ENCODE measurements at places on chromosomes 2 and 18.

GRCh38 chr2:25598911-25599310 is 74.5 kb downstream of the DTNB start:
- DNase-seq, result no peak

GRCh38 chr18:26863921-26864497 is 1.5 kb downstream of the AQP4 start:
- no peak for DNase-seq

GRCh38 chr2:226661789-226662545 is 137.7 kb downstream of the IRS1 start:
- no peak for DNase-seq

- no peak for DNase-seq
Measured at GRCh38 chr18:48059455-48060010, 129.1 kb upstream of the SMAD2 start.

GRCh38 chr18:55510809-55511208 is 77.2 kb downstream of the TCF4 start:
- no peak for DNase-seq

DNA sequence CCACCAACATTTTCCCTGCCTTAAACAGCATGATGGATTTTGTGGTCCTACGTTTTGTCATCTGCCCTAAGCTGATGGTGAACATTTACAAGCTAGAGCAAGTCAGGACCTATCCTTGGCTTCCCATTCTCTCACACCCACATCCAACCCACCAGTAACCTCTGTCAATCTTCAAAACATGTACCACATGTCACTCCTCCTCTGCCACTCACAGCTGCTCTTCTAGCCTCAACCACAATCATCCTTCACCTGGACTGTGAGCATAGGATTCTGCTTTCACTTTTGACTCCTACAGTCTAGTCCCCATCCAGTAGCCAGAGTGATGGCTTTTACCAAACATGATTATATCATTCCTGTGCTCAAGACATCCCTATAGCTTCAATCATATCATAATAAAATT is 279.8 kb upstream of the DLGAP1 start:
- no peak for DNase-seq

GRCh38 chr2:100197631-100198153 is 55.3 kb upstream of the AFF3 start:
- DNase-seq, result no peak

DNA sequence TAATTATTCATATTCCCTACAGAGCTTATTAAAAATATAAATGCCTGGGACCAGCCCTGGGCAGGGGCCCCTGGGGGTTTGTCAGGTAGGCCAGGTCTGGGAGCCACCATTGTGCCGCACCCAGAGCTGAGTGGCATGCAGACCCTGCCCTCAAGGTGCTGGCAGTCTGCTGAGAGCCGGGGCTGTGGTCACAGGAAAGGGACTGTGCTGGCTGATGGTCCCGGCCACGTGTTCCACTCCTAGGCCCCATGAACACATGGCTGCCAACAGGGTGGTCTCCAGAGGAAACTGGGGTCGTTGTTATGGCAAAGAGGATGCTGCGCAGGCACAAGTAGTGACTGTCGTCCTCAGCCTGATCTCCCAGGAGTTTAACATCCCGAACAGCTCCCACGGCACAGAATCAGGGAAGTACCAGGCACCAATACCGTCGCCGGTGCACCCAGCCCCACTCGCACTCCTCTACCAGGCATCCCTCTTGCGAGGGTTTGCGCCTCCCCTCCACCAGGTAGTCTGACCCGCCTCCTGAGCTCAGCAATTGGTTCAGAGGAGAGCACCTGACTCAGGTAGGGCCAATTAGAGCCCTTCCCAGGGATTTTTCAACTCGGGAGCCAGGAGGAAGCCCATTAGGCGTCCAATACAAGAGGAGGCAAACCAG is 39.2 kb upstream of the BIN1 start:
- no peak for DNase-seq

GRCh38 chr2:158619496-158619895 is 162.7 kb downstream of the PKP4 start:
- DNase-seq, result no peak

DNA sequence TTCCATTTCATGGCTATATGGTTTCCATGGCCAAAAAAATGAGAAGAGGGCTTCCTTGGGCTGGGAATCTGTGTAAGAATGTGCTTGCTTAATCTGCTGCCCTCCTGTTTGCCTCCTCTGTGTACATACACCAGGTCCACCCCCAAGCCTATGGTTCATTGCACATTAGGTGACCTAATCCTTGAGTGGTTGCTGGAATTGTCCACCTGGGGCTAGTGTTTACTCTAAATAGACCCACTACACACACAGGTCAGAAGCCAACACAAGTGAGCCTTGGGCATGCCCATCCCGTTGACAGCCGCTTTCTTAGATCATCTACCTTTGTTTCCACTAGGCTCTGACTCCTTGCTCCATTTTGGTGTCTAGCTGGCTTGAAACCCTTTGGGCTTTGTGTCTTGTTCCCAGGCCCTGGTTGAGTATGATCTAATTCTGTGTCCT is 59.2 kb upstream of the ATL2 start:
- DNase-seq, result no peak

DNA sequence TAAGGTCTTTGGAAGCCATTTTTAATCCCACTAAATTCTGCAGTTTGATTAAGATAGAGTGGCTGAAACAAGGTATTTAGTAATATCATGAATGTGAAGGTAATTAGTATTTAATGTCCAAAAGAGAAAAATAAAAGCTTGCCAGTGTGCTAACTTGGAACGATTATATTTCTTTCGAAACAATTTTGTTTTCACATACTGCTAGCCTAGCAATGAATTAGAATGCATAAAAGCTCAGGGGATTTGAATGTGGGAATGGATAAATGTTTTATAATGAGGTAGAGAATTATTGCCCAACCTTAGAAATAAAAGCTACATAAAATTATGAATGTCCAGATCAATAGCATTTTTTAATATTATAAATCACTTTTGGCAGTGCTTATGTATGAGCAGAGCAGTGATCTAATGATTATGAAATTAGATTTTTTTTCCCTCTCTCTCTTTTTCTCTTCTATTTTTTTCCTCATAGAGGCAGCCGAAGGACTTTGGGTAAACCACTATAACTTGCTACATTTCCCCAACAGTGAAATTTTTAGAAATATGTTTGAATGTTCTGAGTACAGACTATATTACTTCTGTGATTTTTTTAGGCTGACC is 75.5 kb downstream of the PLCL1 start:
- DNase-seq, result no peak

DNA sequence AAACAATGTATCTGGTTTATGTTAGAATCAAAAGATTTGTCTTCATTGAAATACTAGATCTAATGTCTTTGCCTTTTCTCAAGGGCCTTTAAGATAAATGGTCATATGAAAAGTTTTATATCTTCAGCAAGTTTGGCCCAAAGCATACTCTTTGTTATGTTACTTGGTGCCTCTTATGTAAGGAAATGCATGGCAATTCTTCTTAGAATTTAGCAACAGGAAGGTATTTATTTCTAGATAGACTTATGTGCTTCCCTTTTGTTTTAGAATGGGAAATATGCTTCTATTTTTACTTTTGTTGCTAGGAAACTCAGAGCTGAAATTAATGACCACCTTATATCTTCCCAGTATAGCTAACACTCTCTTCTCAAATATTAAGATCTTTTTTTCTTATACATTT is 117.4 kb upstream of the DLX2 start:
- no peak for DNase-seq

DNA sequence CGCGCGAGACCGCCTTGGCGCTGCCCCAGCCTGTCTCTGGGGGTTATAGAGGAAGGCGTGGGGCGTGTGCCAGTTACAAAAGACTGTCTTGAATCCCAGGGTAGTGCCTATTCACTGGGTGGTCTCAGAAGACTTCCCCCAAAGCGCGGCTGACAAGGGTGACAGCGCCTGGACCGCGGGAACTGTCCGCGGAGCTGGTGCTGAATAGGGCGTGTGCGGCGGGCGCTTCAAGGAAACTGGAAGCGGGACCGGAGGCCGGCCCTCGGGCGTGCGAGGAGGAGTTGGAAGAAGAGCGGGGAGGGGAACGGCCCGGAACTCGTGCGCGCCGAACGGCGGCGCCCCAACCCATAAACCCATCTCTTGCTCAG is 2.3 kb downstream of the EGR4 start:
- DNase-seq, result no peak

All from stimulated activated CD4-positive, alpha-beta T cell treated with anti-CD3 and anti-CD28 coated beads, TNF-alpha, amount 100 ng/mL, for 1 hour (primary cell).